Muscle of back (tissue), 13 donors: ENCODE measurements at places on chromosomes 13 and 19.

- DNase-seq, result no peak
Measured at GRCh38 chr13:28347456-28348371, 147.2 kb downstream of the FLT1 start.

- no peak for DNase-seq
Measured at GRCh38 chr13:26526702-26527216, 30.7 kb upstream of the WASF3 start.

- DNase-seq, result no peak
Measured at GRCh38 chr13:98547455-98547854, 29.5 kb downstream of the STK24 start.

DNA sequence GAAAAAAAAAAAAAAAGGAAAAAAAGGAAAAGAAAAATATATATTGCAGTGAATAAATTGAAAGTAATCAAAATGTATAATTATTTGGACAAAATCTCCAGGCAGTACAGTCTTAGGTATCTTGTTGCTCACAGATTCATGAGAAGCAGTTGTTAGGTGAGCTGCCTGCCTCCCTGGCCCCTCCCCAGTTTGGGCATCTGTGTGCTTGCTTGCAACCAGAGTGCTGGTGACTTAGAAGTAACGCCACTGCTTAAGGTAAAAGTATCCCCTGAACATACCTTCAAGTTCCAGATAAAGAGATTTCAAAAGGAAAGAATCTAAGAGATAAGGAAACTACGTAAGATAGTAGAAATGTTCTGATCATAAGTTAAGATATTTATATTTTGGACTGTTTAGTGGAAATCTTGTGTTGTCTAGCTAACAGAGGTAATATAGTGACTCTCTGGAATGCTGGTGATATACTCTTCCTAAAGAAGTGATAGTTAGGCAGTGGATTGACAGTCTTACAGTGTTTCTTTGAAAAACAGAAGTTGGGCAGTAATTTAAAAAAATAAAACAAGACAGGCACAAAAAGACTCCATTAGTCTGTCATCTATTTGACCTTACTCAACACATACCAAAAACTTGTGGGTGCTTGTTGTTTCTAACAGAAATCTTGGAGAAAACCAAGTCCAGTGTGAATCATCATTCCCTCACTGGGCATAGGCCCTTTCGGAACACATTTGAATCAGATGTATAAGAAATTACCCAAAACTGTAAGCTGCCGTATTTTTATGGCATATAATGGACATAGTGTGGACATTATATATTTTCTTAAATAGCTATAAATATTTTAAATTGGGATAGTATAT is 38.3 kb upstream of the KCTD4 start:
- DNase-seq, result no peak

- DNase-seq, result no peak
Measured at GRCh38 chr19:6887316-6887715, at the start of gene ADGRE1. ADGRE1 (plus strand) TSS chr19:6887579; CDS start chr19:6887609, 30 bp downstream.

DNA sequence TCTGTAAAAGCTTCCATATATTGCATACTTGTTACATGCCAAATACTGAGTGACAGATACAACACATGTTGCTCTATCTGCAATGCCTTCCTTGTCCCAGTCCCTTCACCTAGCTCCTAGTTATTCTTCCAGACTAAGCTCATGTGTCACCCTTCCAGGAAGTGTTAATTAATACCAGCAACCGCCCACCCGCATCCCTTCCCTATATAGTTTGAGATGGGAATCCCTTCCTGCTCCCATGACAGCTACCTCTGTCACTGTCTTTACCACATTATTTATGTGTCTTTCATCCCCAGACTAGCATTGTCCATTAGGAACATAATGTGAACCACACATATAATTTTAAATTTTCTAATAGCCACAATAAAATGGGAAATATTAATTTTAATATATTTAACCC is 49.5 kb upstream of the FRY start:
- DNase-seq, result no peak

DNA sequence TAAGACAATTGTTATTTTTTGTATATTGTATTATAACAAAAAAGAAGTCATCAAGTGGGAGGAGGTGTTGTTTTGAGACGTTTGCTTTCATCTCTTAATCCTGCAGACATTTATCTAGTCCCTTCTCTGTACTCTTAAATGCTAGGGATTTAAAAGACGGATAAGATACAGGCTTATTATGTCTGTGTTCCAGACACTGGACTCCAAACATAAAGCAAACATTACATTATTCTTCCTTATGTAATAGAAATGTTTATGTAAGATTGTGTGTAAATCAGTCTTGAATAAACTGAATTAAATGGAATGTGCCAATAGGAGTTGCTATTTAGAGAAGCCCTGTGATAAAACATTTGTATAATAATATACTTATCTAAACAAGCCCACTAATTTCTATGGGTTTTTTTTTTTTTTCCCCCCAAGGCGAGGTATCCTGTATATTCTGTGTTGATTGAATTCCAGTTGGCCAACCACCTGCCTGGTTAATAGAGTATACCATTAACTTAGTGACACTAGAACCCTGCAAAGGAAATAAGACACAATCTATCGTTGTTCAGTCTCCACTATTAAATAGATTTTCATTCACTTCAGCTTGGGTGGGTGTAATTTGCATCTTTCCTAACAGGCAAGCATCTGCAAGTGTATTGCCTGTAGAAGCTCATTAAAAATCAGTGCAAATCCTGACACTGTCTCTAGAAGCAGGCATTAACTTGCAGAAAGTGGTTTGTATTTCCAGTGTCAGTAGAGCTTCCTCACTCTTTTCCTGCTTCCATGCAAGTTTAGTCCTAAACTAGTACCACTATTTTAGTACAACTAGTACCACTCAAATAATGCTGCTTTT is 69.0 kb downstream of the LRCH1 start:
- no peak for DNase-seq

- no peak for DNase-seq
Measured at GRCh38 chr19:55536366-55536765, 567 bp downstream of the SBK2 start.

DNA sequence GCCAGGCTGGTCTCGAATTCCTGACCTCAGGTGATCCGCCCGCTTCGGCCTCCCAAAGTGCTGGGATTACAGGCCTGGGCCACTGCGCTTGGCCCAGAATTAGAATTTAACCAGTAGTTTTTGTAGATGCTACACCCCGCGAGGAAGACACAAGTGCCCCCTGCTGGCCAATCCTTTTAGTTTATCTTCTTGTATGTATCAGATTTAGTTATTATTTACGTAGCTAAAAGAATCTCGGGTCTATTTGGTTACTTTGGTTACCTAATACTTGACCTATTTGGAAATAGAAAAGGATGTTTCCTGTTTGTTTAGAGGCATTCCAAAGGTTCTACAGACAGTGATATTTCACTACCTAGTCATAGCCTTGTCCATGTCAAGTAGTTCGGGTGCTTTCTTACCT is 22.0 kb downstream of the MUC16 start:
- no peak for DNase-seq

- DNase-seq, result no peak
Measured at GRCh38 chr19:48466561-48467325, 2.4 kb upstream of the CYTH2 start.

GRCh38 chr13:48126944-48127830 is 32.3 kb upstream of the MED4 start:
- DNase-seq, result peak; percentile 84

GRCh38 chr19:43519436-43520088 is 7.4 kb downstream of the ETHE1 start:
- DNase-seq, result peak; percentile 89

DNA sequence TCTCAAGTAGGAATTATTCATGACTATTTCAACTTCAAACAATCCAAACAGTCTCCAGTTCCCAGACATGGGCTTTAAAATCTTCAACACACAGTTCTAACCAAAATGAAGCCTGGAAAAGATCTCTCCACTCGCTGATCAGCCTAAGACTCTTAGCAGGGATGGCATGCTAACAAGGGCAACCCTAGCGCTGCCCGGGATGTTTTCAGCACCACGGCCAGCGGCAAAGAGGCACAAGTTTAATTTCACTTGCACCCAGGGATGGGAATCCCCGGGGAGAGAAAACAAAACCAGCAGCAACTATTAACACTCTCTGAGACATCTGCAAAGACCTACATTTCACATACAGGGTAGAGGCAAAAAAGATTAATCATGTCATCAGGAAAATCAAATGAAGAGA is 43.0 kb downstream of the CACNA1A start:
- peak; percentile 18 for DNase-seq

- no peak for DNase-seq
Measured at GRCh38 chr19:2117215-2117960, 20.7 kb downstream of the IZUMO4 start.

DNA sequence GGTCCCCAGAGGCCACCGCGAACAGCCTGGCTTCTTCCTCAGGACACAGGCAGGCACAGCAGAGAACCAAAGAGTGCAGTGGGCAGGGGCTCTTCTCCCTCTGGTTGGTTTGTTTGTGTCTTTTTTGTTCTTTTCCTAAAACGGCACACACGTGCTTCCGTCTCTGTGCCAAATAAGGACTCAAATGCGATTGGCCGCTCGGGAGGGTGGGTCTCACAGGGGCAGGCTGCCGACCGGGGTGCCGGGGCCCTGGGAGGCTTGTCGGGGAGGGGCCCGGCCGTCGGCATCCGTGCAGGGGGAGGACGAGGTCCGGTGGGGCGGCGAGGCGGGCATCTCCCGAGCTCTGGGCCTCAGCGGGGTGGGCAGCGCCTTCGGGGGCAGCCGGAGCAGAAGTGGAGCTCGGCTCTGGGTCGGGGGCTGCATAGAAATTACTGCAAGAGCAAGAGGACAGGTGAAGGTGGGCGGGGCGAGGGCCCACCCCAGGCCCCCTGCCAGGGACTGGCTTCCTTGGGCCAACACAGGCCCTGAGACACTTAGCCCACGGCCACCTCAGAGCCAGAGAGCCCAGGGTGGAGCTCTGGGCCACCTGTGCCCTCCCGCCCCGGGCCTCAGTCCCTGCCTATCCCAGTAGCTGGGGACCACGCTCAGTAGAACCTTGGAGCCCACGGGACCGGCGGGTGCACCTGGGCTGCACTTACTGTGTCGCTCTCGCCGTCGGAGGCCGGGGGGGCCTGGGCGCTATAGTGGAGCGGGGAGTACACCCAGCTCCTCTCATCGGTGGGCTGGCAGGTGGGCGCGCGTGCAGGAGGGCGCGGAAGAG is 6.4 kb upstream of the CACTIN start:
- no peak for DNase-seq

DNA sequence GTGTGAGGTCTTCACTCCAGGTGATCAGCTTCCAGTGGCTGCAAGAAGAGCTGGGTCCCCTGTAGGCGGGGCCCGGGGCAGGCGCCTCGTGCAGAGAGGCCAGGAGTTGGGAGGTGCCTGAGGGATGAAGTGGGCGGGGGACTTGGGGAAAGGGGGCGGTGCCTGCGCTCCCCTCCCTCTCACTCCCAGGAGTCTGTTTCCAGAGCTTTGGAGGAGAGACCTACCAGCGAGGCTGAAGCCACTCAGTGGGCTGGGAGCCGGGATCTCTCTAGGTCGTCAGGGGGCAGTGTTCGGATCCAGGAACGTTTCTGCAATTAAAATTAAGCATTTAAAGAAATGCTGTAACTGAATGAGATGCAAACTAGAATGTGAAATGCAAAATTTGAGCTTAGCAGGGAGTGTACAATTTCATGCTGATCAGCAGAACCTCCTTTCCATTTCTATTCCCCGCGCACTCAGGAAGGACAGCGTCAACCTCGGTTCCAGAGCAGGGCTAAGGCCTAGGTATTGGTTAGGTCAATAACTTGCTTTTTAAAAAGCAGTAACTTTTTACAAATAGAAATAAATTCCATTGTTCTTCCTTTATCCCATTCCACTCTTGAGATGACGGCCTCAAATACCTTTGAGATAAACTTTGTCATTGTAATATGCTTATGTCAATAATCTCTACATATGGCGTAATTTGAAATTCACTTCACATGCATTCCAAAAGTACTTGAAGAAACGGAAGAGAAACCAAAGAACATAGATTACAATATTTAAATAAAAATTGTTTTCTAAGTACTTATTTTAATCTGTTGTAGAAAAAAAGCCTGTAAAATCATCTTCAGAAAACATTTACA is 11.6 kb downstream of the ZNF160 start:
- no peak for DNase-seq

DNA sequence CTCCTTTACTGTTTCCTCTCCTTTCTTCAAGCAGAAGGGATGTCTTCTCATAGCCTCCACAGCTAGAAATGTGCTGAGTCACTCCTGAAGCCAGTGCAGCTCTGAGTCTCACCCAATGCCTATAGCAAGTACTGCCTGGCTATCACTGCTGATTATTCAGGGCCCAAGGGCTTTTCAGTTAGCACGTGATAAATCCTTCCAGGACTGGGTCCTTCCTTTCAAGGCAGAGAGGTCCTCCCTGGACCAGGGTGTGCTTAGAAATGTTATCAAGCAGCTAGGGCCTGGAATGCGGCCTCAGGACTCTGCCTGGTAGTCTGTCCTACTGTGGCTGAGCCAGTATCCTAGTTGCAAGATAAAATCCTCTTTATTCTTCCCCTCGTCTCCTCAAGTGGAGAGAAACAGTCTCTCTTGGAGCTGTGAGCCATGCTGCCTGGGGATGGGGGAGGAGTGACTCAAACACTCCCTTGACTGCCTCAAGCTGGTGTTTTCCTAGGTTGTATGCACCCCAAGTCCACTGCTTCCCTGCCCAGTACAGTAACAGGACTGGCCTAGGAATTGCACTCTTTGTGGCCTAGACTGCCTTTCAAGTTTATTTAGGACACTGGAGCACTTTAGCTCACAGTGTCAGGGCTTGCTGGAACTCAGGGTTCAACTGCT is 198.7 kb upstream of the SERP2 start:
- no peak for DNase-seq

GRCh38 chr13:79792716-79793115 is 311.8 kb downstream of the NDFIP2 start:
- no peak for DNase-seq

DNA sequence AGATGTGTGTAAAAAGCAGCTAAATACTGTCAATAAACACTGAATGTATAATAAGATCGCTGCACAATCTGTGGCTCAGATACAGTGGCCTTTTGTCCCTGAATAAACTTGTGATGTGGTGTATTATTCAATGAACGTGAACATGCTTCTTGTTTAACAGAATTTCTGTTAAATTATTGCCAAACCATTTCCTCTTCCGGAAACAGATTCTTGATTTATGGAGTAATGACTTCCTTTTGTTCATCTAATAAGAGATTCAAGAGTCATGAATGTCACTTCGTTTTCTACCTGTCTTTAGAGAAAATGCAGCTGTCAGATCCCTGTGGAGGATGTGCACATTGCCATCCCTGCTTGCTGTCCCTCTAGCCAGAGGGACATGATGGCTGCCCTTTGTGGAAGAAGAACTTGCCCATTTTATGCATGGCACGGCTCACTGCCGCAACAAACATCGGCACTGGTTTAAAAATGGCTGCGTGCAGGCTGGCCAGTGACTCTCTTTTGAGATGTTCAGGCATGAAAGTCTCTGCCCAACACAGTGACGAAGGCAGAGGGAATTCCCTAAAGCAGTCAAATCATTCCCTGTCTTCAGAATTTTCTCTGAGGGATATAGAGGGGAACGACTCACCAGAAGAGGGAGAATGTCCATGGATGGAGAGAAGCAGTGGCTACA is 3.1 kb upstream of the TNFSF13B start:
- DNase-seq, result no peak

- peak; percentile 13 for DNase-seq
Measured at GRCh38 chr19:7366701-7367420, 18.1 kb downstream of the ARHGEF18 start.

- DNase-seq, result no peak
Measured at GRCh38 chr19:10543059-10543419, 665 bp upstream of the ATG4D start.

- DNase-seq, result no peak
Measured at GRCh38 chr19:47702671-47703070, 10.6 kb upstream of the EHD2 start.
